Left renal pelvis (tissue), 4 donors: ENCODE measurements at places on chromosomes 16 and 17. TPM values are rescaled to one million over a fixed set of nuclear protein-coding genes. Genes with fewer than 3 reads are reported as not detected.

The TBC1D3E gene
- polyA plus RNA-seq = not detected

The ZMYND15 gene
- 0.72 TPM for polyA plus RNA-seq

The TOP2A gene
- polyA plus RNA-seq = 162 TPM

GRCh38 chr16:56896244-56896643 lies 31.2 kb downstream of the SLC12A3 start:
- no peak for DNase-seq

DNA sequence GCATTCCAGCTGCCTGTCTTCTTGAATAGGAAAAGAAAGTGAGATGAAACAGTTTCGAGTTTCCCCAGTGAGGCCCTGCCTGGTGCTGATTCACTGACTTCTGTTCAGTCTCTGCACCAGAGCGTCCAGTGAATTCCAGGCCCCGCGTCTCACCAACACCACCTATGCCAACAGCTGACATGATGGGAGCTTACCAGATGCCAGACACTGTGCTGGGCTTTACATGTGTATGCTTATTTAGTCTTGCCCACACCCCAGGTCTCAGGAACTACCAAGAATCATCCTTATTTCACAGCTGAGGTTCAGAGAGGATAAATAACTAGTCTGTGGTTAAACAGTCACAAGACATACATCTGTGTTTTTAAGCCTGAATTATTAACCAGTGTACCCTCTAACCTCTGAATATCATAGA lies 29.1 kb upstream of the IRX6 start:
- DNase-seq = no peak

DNA sequence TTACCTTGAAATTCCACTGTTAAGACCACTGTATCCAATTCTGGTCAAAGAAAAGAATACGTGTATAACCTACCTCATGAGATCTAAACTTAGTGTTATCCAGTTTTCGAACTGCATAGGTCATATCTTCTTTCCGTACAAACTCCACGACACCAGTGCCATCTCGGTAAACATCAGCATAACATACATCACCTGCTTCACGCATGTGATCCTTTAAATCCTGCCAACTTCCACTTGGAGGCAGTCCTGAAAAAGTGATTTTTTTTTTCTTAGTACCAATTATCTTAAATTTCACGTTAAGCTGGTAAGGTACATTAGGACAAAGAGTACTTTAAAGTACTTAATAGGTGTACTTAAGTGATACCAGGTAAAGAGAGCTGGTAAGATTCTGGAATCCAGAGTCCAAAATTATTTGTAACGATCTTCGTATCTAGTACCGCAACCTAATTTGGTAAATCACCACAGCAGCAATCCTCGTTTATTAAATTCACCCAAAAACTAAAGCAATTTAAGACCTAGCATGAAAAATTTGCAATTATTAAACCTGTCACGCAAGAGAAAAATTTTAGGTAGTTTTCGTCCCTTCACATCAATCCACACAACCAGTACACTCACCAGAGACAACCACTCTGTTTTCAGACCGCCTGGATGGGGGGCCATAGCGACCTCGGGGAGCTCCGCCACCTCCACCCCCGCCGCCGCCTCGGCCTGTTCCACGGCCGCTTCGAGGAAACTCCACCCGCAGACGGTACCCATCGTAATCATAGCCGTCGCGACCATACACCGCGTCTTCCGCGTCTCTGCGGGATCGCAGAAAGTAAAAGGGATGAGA lies 1.1 kb downstream of the SRSF1 start:
- no peak for DNase-seq

- DNase-seq = no peak
Observed at GRCh38 chr16:23079675-23080301, 69.5 kb downstream of the USP31 start.

DNA sequence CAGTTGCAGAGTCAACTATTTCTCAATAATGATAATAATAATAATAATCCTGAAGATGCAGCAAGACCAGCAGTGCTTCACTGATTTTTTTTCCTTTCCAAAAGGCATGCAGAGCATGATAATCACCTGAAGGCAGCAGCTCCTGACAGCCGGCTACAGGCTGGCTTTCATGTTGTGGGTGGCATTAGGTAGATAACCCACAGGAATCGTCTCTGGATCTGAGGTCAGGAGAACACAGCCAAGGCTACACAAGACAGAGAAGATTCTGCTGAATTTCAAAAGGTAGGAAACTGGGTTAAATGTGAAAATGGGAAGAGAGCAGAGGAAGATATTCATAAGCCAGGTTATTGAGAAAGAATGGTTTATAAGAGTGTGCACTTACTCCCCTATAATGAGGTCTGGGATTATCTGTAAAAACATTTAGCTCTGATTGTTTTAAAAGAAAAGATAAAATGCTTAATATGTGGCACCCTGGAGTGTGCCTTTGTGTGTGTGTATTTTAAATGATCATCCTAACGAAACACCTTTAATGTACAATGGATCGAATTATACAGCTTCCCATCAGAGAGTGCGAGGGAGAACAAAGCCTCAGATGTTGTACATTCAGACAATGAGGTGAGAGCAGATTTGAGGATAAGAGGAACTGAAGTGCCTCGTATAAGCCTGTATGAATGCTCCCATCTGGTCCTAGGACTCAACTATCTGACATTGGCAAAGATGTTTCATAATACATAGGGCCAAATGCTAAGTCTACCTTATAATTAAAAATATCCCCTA lies 273.1 kb downstream of the PHKB start:
- no peak for DNase-seq

DNA sequence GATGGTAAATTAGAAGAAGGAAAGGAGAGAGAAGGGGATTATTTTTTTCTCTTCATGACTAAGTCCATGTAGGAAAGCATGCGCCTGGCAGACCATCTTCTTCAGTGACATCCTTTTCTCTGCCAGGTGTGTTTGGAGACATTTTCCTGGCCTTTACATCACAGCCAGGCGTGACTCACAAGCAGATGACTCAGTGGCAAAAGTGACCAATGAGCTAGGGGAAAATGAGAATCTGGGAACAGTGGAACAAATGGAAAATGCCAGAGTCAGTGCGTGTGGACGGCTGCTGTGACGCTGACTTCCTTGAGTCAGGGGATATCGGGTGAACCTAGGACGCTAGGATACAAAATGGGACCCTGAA lies 9.4 kb downstream of the KIAA0513 start:
- no peak for DNase-seq

DNA sequence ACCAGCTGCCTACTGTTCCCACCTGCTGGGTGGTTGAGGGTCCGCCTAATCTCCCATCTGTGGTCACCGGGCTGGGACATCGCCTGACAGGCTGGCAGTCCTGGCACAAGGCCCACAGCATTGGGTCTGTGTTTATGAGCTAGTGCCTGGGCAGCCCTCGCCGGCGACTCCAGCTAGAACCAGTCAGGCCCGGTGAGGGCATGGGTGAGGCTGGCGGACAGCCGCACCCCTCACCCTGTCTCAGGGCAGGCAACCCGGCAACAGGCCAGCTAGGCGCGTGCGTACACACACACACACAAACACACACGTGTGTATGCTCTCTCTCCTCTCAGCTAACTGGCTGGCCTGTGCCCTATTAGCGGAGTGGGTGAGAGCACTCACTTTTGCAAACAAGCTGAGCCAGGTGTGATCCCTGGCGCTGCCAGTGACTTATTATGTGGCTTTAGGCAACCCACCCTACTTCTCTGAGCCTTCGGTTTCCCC lies 10.4 kb downstream of the HSD11B2 start:
- DNase-seq = peak; percentile 40

DNA sequence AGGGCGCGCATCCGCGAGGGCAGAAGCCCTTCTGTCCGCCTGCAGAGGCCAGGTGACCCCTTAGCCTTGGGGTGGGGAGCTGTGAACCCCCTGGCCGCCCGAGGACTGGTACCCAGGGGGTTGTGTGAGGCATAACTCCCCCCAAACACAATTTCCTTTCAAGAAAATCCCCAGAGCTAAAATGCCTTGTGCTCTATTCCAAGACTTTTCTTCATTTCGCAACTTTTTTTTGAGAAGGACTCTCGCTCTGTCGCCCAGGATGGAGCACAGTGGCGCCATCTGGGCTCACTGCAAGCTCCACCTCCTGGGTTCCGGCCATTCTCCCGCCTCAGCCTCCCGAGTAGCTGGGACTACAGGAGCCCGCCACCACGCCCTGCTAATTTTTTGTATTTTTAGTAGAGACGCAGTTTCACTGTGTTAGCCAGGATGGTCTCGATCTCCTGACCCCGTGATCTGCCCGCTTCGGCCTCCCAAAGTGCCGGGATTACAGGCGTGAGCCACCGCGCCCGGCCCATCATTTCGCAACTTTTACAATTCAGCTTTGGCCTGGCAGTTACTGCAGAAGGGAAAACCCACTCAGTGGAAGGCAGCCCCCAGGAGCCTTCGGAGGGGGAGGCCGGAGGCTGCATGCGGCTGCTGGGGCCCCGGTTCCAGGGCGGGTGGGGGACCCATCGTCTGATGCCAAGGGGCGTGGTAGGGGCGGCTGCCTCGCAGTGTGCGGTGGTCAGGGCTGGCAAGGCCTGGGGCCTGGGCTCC lies 963 bp upstream of the APRT start:
- DNase-seq = no peak

DNA sequence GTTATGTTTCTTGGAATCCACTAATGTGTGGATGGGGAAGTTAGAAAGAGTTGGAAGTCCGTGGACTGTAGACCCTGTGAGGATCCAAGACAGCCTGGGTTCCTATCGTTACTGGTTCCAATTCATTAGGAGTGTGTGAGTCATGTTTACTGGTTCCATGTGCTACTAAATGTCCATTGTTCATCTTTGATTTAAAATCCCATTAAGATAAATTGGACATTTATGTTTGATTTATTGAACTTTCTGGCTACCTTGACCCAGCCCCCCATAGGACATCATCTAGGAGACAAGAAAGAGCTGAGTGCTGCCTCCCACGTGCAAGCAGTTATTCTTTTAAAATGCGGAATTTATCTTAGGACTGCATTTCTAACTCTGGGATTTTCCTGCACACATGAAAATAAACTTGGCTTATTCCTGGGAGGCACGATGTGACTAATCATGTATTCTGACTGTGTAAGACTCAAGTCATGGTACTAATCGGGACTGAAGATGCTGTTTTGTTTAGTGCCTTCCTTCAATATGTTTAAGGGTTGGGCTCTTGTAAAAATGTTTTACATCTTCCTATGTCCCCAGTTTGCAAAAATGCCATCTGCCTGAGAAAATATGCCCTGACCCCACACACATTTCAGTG lies 53.4 kb downstream of the RGS9 start:
- DNase-seq = no peak

DNA sequence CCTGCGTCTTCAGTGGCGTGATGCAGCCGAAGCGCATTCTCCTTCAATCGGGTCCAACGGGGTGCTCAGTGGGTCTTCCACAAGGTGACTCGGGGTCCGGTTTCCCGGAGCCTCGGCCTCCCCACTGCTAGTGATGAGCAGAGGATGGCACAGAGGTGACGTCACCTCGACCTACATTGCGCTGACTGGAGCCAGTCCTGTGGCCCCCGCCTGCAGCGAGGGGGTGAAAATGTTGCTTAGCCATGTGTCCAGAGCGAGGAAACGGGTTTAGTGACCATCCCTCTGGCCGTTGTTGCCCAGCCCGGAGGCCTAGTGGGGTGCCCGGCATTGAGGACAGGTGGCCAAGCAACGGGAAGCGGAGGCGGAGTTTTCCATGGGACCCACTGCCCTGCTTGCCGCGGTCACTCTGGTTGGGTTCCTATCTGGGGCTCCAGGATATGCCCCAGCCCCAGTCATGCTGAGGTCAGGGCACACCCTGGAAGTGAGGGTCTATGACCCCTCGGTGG lies 190.6 kb upstream of the CIBAR2 start:
- DNase-seq = no peak

GRCh38 chr17:72192800-72193192 lies 72.0 kb downstream of the SOX9 start:
- no peak for DNase-seq

DNA sequence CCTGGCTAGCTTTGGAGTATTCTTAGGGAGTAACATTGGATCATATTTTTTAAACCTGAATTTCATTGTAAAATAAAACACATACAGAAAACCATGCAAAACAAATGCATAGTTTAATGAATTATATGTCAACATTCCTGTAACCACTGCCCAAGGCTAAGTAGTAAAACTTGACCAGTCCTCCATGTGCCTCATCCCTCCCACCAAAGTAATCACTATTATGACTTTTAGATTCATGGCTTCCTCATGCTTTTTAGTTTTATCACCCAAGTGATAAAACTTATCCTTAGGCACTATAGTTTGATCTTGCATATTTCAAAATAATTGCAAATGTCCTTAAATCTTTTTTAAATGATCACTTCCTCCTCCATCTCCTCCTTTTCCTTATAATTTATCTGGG lies 20.4 kb downstream of the PRKCA start:
- DNase-seq = no peak

DNA sequence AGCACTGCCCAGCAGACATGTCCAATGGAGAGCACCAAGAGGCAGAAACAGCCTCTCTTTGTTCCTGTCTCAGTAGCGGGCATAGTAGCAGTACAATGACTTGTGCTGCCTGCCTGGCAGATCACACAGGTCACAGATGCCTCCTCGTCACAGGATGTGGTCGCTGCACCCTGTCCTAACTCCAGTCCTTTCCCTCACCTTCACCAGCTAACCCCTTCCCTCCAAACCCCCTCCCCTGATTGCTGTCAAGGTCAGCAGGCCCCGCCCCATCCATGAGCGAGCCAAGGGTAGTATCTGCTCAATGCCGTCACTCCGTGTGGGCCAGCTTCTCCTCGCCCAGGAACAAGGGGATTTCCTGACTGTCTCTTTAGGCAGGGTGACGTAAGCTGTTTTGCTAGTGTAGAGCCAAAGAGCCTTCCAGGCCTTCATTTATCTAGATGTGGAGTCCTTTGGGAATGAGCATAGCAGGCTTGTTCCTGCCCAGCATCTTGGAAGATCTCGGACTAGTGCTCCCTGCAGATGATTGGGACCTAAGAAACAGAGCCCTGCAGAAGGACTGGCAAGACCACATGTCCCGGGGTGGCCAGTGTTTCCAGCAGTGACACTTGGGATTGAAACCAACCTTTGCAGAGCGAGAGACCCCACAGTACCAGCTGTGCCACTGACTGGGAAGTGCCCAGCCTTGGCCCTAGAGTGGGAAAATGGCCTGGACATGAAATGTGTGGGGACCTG lies 75.9 kb upstream of the TNRC6C start:
- no peak for DNase-seq

- no peak for DNase-seq
Observed at GRCh38 chr16:50006964-50007363, 18.1 kb upstream of the CNEP1R1 start.

DNA sequence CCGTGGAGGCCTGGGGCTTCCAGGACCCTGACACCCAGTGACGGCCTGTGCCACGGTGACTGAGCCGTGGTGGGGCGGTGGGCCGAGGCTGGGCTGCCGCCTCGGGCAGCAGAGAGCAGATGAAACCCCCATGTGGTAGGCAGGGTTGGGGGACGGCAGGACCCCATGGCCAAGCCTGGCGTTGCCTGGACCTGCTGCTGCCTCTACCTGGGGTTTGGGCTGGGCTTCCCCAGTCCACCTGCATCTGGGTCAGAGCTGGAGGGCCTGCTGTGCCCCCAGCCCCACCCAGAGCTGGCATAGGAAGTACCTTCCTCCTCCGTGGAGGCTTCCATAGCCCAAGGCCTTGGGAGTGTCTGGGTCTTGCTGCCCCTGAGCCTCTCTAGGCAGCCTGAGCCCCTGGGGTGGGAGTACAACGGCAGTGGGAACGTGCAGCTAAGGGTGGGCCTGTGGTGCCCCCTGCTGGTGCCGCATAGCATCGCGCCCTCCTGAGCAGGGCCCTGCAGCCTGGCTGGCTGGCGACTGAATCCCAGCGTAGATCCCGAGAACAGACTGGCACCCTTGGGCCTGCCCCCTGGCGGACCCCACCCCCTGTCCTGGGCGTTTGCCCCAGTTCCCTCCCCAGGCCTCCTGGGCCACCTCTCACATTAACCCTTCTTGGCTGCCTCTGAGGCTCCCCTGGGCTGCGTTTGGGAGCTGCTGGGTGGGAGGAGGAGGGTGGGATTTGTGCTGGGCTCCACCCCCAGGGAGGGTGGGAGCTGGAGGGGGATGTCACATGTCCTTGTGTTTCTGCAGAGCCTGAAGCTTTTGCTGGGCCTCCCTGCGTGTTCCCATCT lies 12.6 kb upstream of the ATP6V0C start:
- peak; percentile 73 for DNase-seq
